ENCODE measurements at places on chromosomes 6 and 20.

GRCh38 chr6:21202521-21202920, 391.0 kb upstream of the SOX4 start:
- no peak for DNase-seq

GRCh38 chr6:52230685-52231084, 13.6 kb downstream of the IL17F start:
- no peak for DNase-seq

DNA sequence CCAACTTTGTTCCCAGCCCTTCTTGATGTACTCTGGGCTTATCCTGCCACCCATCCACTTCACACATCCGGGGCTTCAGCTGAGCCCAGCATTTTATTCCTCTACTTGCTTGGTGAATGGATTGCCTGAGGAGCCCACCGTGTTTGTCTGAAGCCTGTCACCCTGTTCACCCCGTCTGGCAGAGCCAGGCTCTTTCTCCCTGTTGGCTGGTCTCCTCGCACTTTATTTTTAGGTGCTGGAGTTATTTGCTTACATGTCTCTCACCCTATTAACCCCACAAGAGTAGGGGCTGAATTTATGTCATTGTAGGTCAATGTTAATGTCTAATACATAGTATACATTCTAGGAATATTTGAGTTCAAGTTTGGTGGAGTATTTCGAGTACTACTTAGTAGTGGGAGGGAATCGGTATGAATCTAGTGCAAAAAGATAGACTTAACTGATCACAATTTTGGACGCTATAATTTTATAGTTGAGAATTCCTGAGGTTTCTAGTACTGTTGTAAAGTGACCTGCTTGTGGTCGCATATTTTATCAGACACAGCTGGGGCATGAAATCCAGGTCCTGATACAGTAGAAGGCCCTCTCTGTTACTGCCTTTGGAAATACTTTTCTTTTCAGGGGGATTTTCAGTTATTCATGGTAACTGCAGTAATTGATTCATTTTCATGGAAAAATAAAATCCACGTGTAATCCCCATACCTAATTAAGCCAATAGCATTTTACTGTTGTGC, 10.8 kb downstream of the JARID2 start:
- DNase-seq: no peak

DNA sequence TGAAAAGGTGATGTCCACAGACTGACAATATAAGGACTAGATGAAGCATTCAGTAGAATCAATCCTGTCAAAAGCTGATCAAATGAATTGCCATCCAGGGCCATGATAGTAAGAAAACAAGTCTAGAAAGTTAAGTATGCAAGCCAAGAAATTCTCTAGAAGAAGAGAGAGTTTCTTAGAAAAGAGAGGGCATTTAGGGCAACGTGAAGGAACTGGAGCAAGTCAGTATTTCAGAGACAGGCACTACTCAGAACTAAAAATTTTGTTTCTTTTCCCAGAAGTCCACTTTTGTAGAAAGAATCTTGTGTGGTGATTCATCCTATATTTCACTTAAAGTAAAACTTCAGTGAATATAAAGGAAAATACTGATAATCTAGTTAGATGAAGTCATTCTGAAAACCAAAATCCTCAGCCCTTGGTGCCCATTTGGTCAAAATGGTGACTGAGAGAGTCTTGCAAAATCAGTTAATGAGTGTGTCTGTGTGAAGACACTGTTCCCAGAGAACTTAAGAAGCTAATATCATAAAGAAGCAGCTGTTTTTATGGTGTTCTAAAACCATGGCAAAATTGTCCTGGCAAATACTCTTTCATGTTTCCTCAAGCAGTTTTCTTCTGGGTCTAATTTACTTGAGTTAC, 82.2 kb downstream of the COL19A1 start:
- no peak for DNase-seq

- DNase-seq: no peak
These were observed 130.6 kb upstream of the C6orf118 start for GRCh38 chr6:165439928-165440554.

GRCh38 chr20:18901980-18902737, 88.6 kb downstream of the SCP2D1 start:
- DNase-seq: no peak

DNA sequence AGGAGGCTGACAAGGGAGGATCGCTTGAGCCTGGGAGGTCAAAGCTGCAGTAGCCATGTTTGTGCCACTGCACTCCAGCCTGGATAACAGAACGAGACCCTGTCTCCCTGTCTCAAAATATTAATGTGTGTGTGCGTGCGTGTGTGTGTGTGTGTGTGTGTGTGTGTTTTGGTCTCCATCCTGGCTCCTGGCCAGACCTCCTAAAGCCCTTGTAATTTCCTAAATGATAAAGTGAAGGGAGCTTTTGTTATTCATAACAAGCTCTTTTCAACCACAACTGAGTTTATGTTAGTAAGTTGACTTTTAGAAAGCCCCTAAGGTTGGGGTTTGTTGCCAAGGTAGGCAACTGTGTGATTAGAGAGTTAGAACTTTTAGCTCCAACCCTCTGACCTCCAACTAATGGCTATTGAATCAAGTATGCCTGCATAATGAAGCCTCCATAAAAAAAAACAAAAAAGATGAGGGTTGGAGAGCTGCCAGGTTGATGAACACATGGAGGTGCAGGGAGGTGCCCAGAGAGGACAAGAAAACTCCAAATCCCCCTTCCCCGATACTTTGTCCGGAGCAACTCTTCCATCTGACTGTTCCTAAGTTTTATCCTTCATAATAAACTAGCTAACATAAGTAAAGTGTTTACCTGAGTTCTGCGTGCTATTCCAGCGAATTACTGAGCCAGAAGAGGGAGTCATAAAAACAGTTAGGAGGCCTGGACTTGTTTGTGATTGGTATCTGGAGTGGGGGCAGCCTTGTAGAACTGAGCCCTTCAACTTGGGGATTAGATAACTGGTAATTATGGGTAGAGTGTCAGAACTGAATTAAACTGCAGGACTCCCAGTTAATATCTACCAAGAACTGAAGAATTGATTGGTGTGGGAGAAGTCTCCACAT, 5.3 kb upstream of the AIF1 start:
- DNase-seq: no peak

GRCh38 chr20:6663104-6663503, 104.4 kb upstream of the BMP2 start:
- no peak for DNase-seq

- no peak for DNase-seq
These were observed 12.1 kb upstream of the NFATC2 start for GRCh38 chr20:51554538-51555165.

DNA sequence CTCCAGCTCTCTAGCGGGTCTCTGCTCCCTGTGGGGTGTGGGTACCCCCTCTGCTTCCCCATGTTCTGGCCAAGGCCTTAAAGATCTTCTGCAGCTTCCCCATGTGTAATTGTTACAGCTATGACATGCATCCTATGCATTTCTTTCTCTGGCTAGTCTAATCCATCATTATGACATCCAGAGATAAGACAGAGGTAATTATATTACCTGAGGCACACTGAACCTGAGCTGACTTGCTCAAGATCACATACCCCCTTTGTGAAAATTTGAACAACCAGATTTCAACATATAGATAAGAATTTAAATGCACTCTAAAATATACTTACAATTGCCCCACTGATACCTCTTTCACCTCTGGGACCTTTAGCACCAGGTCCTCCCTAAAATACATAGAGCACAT, 102.4 kb downstream of the COL12A1 start:
- DNase-seq: no peak

DNA sequence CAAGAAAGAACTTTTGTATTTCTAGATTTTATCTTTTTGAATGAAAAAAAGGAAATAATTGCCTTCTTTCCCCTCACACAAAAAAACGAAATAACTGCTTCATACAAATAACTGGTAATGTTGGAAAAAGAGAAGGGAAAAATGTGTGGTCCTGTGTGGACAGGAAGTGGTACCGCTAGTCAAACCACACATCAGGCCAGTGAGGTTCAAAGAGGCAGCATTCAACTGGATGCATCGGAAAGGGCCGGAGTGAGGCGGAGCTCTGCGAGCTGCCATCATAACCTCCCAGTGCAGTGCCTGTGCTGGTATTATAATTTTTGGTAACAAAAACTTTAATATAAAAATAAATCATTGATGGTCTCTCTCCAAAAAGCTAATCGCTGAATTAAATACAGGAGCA, 111.2 kb downstream of the IRF4 start:
- no peak for DNase-seq

DNA sequence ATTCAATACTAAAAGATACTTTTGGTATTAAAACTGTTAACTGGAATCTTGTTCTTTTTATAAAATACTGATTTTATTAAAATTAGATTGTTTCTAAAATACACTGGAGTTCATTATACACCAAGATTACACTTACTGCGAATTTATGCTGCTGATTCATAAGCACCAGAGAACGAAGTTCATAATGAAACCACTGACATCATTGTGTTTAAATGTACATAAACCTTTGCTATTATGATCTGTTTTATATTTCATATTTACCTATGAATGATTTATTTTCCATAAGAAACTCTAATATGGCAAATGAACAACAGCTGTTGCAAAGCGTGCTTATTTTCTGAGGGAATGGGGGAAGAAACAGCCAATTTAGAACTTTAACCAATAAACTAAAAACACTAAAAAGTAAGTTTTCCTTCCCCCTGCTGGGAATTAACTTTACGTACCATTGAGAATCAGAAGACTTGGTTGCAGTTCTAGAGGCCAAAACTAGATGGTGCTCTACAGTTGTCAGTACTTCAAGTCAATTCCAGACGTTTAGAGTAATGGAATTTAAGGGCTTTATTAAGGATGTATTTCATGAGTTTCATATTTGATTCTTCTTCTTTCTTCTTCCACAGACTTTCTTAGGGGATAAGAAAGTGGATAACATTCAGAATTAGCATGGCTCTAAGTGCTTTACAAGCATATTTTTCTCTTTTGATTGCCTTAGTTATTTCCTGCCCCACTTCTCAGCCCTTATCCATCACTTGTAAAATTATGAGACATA, 30.8 kb upstream of the COL19A1 start:
- no peak for DNase-seq

DNA sequence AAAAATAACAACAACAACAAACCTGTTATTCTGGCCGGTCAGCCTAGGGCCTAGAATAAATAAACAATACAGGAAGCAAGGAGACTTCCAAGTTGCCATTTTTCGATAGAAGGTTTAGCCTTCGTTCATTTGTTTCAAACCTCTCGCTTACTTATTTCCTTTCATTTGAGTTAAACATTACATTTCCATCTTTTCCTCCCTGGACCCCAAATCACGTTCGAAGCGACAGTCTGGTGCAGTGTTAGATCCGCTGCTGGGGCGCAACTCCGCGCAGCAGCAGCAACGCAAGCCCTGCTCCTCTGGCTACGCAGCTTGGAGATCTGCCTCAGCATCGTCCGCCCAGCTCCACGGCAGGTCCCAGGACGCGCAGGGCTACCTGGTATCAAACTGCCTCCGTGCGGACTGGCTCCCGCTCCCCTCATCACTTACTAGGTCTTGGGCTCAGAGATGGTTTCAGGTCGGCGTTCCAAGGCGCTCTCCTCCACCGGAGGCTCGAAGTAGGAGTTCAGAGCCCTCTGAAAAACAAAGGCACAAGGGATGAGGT, 530 bp downstream of the TDP2 start:
- no peak for DNase-seq

DNA sequence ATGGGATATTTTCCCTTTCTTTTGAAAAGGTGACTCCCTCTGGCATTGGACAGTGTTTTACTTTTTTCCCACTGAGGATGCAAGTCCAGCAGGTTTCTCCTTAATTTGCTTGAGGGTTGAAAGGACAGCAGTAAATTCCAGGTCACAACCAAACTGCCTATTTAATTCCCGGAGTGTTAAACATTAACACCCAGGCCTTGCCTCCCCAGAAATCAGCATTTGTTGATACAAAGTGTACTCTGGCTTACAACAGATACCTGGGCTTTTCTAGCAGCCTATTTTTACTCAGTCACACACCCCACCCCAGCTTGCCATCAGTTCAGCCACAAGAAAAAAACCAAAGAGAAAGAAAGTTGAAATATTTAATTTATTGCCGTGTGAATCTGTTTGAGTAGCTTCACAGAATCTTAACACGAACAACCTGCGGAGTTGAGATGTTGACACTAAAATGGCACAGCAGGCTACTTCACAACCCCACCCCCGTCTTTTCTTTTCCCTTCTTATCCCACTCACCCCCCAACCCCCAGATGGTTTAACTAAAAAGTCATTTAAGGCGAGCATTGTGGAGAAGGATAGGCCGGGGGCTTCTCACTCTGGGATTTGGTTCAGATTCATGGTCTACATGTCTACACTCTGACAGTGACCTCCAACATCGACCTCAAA, 45.7 kb downstream of the MYLIP start:
- DNase-seq: no peak

DNA sequence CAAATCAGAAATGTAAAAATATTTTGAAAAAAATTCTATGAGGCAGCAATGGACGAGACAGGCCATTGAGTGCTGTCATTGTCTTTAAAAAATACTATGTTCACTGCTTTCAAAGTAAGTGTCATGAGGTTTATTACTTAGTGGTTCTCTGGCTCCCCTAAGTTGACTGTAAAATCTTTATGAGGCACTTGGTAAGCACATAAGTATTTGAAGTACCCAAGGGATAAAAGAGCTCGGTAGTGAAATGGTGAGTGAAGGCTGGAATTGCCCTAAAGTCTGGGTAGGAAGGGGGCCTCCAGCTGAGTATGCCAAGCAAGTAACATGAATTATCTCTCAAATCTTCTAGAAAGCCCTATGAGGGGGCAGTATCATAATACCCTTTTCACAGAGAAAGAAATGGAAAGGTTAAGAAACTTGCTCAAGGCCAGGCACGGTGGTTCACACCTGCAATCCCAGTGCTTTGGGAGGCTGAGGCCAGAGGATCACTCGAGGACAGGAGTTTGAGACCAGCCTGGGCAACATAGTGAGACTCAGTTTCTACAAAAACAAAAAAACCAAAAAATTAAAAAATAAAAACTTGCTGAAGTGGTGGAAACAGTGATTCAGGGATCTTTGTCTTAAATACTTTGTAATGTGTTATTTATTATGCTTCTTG, 5.5 kb upstream of the CTCFL start:
- no peak for DNase-seq

DNA sequence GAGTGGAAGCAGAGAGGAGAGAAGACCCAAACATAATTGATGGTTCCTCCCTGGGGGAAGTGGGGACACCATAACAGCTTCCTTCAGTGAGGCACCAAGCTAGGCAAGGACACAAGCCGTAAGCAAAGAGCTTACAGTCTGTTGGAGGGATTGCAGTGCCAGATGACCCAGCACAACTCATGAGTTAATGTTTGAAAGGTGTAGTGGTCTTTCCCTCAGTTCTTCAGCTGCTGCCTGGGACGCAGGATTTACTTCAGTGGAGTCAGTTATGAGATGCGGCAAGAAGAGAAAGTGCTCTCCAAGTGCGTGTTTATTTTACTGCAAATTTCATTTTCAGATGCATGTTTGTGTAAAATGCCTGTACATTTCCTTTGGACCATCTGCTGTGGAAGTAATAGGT, 38.7 kb upstream of the SLC17A4 start:
- DNase-seq: no peak

DNA sequence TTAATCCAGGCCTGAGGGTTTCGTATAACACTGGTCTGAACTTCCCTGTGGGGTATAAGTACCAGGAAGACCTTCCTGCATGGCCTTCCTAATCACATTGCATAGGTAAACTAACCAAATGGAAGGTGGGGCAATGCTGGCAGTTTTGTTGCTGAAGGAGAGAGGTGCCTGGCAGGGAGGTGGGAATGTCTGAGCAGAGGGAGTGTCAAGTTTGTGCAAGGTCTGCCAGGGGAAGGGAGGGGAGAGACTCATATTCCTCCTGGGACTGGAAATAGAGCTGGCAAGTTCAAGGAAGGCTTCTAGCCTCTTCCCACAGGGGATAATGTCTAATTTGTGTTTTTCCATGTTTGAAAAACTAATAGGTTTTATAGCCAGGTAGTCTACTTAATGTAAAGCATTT, 70.6 kb downstream of the HDDC2 start:
- no peak for DNase-seq

- no peak for DNase-seq
These were observed 8.5 kb upstream of the SLCO4A1 start for GRCh38 chr20:62633598-62634329.

All from NCI-H1417 treated with DMSO at 0.1 percent for 48 hours (cell line).